ENCODE measurements at places on chromosomes 7 and 10. TPM values are rescaled to one million over a fixed set of nuclear protein-coding genes. Genes with fewer than 3 reads are reported as not detected.

Gene LIPM
- total RNA-seq, result not detected

Gene RASSF4
- total RNA-seq, result 87.5 TPM

Gene EGR2
- 0.19 TPM for total RNA-seq

Gene NUDT13
- 4.1 TPM for total RNA-seq

DNA sequence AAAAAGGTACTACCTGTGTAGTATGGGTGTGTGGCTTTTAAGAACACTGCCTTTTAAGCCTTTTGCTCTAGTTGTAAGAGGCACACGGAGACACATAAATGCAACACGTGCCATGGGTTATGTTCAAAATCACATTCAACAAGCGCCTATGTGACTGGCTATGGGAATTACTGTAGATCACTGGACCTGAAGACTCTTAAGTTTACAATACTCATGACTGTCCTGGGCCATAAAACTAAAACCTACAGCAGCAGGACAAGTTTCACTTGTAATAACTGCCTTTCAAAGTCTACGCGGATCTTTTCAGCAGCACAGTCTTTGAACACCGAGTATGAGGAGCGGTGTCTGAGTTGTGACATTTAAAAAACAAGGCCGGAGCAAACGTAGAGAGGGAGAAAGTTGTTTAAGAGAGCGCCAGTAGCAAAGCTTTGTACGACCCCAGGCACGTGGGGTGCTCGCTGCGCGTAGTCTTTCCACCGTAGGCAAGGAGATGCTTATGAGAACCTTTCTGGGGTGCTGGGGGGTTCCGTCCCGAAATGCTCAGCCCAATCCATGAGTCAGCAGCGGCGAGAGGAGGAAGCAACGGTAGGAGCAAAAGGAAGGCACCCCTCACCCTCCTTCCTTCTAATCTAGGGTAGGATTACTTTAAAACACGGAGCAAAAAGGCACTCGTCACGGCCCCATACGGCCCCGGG, 662 bp downstream of the DNAJC2 start:
- no peak for DNase-seq

DNA sequence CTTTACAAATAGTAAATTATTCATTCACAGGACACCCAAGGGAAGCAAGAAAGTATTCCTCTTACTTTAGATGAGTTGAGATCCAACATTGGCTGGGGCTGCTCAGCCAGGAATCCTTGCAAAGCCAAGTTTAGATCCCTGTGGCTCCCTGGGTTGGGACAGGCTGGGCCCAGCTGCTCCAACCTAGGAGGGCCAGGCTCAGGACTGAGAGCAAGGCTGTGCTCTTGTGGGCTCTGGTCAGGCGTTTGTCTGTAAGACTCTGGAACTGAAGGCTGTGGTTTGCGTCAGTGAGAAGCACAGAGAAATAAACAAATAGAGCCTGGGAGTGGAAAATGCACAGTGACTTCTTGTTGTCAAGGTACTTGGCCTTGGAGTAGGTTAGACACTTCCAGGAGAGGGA, 53.2 kb upstream of the TMEM273 start:
- DNase-seq, result peak; percentile 59

- peak; percentile 58 for DNase-seq
These were observed 44.0 kb upstream of the COL13A1 start for GRCh38 chr10:69757553-69758309.

- no peak for DNase-seq
These were observed 6.5 kb downstream of the EVX1 start for GRCh38 chr7:27248911-27249723.

DNA sequence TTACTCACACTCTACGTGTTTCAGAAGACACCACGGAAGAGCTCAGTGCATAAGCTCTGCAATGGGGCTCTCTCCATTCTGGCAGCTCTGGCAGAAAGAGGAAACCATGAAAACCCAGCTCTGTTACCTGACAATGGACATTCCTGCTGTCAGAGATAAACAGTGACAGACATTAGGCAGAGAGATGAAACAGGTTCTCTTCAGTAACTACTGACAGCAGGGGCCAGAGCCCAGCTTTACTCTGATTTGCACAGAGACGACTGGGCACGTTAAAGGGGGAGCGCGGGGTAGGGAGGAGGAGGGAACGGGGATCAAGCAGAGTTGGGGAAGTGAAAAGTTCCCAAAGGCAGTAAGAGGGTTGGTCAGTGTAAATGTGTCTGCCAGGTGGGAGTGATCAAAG, 206.1 kb downstream of the RAMP3 start:
- DNase-seq, result no peak

- DNase-seq, result no peak
These were observed 15.0 kb downstream of the GARIN1A start for GRCh38 chr7:128687131-128687530.

GRCh38 chr7:2798669-2799068, 45.4 kb downstream of the GNA12 start:
- no peak for DNase-seq

DNA sequence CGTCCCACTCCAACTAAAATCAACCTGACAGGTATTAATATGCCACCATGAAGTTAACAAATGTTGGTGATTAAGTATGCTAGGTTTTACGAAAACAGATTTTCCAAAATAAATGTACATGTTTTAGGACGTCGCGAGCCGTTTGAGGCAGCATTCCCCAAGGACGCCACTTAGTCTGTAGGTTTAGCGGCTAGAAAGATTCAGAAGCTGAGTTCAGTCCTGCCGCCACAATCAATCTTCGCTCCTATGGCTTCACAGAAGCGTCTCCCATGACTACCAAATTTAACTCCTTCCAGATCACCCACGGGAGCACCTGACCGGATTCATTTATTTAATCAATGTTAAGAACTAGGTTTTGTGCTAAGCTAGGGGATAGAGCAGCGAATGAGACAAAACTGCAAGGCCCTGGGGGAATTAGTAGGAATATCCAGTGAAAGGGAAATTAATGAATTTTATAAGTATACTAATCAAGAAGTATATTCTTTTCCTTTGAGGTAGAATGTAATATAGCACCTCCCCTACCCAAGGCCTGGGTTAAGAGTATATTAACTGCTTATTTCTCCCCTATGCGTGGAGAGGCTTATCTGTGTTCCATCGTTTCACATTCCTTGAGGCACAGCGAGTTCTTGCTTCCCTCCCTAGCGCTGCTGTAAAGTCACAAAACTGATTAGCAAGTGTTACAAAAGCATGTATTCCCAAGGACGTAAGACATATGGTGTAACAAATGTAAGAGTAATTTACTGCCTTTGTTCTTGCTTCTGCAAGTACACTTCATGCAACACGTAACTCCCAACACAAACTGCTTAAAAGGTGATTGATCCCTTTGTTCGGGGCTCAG, 994 bp upstream of the CYP51A1 start:
- no peak for DNase-seq

GRCh38 chr7:77839919-77840318, 41.3 kb downstream of the PHTF2 start:
- DNase-seq, result no peak

DNA sequence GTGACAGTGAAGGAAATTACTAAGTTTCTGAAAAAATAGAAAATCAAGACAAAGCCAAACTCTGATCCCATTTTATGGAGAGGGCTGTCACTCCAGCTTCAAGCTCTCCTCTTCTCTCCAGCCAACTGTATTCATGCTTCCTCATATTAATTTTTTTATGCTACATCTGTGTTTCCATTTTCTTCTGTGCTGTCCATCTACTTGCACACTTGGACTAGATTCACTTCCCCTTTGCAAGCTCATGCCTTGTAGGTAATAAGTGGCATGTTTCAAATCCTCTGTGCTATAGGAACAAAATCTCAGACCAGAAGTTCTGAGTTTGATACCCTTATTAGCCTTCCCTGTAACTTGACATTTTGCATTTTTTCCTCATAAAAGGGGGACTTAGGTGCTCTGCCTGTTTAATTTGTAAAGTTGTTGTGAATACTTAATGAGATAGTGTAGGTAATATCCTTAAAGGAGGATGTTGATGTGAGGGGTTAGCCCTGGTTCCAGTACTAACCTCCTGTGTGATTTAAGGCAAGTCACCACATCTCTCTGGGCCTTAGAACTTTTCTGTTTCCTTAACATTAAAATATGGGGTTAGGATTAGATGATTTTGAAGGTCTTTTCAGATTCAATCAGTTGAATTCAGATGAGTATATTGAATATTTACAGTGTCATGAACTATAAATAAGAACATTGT, 358.8 kb downstream of the BBS9 start:
- DNase-seq, result no peak

- DNase-seq, result no peak
These were observed 43.4 kb downstream of the GLRX3 start for GRCh38 chr10:130179640-130180039.

- no peak for DNase-seq
These were observed 180.5 kb downstream of the TAX1BP1 start for GRCh38 chr7:27920281-27920946.

GRCh38 chr10:44379907-44380306, 5.0 kb downstream of the CXCL12 start:
- no peak for DNase-seq

GRCh38 chr10:88802523-88803285, at the start of gene LIPM:
Gene LIPM, plus strand, starts transcription at chr10:88802730. Its CDS starts 167 bp downstream, at chr10:88802897.
- DNase-seq, result no peak

DNA sequence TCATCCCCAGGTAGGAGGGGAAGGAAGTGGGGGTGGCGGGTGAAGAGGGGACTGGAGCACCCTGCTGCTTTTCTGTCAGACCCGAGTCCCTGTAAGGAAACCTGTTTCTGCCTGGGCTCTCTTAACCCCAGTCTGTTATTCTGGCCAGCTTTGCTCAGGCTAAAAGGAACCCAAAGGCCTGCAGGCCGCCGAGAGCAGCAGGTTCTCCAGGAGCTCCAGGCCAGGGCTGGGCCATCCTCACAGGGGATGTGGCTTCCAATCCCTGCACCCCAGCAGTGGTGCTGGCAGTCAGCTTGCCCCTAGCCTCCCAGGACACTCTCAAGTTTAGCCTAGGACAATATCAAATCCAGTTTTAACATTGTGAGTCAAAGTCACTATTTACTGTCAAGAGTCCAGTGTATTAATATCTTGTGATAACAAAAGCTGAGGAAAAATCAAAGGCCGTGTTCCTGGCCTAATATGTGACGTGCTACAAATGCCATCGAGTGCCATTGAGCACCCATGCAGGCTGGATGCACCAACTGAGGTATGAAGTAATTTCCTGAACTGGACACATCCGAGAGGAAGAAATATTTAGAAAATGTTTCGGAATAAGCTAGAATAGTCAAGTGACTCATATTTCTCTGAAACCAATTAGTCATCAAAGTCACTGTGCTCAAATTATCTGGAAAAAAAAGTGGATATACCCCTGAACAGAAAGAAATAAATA, 7.0 kb downstream of the PKD1L1 start:
- no peak for DNase-seq

DNA sequence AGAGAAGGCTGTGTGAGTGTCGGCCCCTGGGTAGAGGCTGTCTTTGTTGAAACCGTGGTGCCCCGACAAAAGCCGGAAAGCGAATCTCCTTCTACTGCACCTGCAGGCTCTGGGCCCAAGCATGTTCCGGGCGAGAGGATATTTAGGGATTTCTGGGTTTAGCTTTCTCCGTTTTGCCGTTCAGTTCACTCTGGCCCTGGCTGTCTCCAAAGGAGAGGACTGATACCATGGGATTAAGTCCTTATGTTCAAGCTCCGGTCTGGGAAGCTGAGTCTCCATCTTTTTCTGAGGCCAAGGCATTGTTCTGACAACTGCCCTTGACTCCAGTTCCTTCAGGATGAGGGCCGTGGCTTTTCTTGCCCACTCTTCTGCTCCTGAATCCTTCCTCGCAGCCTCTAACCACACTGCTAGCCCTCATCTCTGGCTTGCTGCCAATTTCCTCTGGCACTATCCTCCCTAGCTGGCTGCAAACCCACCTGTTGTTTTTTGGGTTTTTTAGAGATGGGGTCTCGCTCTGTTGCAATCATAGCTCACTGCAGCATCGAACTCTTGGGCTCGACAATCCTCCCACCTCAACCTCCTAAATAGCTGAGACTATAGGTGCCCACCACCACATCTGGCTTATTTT, 206.8 kb downstream of the SKIDA1 start:
- DNase-seq, result no peak

GRCh38 chr7:111047595-111047994, 43.3 kb upstream of the LRRN3 start:
- no peak for DNase-seq

- no peak for DNase-seq
These were observed 48.6 kb downstream of the CRTAC1 start for GRCh38 chr10:97981816-97982215.

DNA sequence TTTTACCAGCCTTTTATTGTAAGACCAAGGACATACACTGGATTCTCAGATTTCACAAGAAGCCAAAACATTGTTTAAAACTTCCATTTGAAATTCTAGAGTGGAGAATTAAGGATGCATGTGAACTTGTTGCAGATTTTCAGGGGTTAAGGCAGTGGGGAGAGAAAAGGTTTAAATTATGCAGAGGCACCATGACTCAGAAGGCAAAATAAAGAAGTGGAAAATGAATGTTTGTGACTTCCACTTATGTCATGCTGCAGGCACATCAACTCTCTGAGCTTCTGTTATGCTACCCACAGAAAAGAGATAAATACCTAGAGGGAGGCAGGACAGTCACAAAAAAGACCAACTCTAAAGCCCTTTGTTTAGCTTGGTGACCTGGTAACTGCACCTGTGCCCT, 84.4 kb upstream of the BET1 start:
- DNase-seq, result no peak

GRCh38 chr10:119976421-119976820, 83.9 kb downstream of the SEC23IP start:
- DNase-seq, result no peak

GRCh38 chr7:136969761-136970160, 101.3 kb downstream of the CHRM2 start:
- DNase-seq, result no peak
